ENCODE measurements at places on chromosomes 6 and 20.

DNA sequence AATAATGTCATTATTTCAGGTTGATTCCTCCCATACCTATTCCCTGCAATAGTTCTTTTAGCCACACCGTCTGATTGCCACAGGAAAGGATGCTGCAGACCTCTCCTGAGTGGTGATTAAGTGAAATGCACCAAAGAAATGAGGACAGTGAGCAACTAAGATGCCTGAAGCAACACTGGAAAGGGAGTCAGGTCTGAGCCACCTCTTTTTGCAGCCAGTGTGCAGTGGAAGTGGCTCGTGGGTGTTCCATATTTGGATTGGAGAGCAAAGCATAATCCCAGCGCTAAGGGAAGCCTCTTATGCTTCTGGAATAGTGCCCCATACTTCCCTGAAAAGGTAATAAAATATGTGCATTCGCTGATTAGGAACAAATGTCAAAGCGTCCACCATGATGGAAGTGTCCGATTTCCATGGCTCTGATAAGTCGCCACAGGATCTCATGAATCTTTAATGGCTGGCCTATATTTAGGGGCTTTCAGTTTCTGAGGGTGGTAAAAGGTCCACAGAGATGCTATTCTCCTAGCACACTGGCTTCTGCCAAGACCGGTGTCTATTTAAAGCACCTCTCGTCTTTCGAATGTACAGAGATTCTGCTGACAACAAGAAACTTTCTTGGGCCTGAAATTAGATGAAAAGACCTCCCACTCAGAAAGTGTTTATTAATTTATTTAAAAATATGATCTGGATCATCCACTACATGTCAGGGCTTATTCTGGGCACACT lies 253.9 kb downstream of the SLC24A3 start:
- DNase-seq, result no peak

DNA sequence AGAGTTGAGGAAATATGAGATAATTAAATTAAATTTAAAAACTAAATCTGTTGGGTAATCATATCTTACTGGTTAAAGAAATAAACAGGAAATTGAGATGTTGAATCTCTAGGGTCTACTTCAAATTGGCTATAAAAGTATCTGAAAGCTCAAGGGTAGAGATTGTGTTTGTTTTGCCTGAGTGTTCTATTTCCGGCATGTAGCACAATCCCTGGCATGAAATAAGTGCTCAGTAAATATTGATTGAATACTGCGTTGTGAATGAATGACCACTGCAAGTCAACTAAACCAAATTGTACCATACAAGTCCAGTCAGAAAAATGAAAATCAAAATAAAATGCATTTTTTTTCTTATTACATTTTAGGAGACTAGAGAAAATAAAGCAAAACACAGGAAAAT lies 709.8 kb downstream of the EPM2A start:
- DNase-seq, result no peak

DNA sequence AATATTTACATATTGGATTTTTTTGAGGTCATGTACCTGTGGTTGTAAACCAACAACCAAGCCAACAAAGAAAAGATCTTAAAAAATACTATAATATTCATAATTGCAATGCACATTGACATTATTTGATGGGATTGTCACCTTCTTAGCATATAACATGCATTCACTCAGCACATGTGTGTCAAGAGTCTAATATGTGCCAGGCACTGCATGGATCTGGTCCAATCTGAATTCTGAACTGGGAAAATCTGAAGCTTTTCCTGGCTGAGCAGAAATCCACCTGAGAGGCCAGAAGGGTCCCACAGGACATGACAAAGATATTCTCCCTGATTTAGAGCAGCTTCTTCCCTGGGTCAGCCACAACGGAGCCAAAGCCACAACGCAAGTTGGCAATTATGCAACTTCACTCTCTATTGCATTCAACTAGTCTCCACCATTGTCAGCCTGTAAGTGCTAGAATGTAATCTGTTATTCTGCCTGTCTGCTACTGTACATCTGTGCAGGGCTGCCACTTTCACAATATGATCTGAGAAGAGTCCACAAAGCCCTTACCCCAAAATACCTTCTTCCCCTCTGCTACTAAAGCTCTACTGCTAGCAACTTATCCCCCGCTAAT lies 17.0 kb upstream of the DDO start:
- DNase-seq, result no peak

DNA sequence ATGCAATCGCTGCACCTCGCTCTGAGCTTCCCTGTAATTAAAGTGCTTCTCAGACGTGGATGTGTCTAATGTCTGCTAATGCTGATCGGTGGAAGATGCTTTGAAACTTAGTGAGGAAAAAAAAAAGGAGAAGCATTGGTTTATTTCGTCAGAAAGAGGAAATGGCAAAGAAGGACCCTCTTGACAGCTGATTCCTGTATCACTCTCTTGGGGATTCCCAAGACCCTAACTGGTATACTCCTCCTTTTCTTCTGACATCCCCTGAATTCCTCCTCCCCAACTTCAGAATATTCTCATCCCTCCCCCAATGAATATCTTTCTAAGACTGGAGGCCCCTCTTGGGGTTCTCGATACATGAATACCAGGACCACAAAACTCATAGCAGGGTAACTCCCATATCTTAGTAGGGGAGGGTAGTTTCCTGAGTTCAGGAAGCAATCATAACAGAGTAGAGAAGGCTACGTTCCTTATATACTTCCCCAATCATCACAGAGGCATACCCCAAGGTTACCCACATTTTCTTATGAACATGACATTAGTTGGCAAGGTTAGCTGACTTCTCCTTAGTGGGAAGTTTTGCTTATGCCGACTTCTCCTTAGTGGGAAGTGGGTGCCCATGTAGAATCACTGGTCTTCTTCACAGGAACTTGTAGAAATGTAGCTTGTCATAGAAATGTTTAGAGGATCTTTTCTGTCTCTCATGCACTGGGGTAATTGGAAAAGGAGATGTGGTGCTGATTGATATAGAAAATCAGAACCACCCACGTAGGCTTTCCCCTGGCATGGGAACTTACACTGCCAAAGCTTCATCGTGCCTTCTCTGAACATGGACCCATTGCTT lies 63.8 kb upstream of the ATXN1 start:
- DNase-seq, result no peak

DNA sequence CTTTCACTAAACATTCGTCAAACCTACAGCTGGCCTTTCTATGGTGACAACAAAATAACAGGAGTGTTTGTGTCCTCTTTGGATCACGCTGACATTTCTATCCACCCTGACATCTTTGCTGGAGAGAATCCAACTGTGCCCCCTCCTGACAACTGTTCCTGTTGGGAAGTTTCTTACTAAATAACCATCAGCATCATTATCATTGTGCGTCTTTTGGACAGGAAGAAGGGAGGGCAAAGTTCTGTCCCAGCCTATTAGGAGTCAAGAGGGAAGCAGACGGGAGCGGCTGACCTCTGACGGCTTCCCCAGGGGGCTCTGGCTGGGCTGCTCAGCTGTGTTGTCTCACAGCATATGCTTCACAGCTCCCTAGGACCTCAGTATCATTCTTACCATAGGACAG lies 195.9 kb upstream of the SULF2 start:
- DNase-seq, result no peak

GRCh38 chr6:134727081-134727480 lies 222.8 kb downstream of the ALDH8A1 start:
- no peak for DNase-seq

- DNase-seq, result no peak
These were observed 97.0 kb downstream of the TRERF1 start for GRCh38 chr6:42354702-42355101.

DNA sequence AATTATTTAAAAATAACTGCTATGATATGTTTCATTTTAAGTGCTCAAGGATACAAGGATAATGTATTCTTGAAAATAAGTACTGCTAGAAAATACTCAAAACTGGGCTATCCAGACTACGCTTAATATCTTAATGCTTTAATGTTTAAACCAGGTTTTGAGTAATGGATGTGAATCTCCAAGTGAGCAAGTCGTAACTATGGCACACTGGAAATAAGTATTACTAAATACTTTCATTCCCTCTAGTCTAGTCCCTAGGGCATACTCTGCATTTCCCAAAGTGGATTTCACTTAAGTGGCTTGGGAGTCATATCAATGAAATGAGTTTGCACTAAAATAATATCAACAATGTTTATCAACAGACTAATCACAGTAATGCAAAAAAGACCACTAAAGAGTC lies 48.1 kb downstream of the HMGCLL1 start:
- DNase-seq, result no peak

DNA sequence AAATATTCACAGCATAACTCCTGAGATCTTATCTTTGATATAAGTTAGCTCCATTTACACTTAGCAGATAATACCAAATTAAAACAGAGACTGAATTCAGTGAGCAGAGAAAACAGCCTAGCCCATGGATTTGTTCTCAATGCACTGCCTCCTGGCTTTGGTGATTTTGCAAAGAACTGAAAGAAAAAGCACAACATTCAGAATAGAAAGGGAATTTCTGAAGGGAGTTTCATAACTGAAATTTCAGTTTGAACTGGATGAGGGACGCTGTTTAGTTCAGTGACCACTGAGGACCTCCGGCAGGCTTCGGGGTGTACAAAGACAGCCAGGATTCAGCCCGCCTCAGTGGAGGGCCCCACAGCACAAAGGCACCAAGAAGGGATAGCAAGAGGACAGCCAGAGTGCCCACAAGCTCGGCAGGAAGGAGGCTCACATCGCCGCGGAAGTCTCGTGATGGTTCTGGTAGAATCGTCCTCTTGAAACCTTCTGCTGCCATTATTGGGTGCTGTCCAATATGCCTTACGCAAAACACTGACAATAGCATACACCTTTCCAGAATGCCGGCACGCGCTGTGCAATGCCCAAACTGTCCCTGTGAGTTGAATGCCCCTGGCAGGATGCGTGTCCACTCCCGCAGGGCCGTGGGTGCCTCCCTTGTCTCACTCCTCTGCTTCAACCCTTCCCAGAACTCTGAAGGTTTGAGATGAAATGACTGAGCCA lies 9.7 kb upstream of the IRF4 start:
- no peak for DNase-seq

GRCh38 chr20:2340823-2341222 lies 39.9 kb upstream of the TGM6 start:
- DNase-seq, result no peak

DNA sequence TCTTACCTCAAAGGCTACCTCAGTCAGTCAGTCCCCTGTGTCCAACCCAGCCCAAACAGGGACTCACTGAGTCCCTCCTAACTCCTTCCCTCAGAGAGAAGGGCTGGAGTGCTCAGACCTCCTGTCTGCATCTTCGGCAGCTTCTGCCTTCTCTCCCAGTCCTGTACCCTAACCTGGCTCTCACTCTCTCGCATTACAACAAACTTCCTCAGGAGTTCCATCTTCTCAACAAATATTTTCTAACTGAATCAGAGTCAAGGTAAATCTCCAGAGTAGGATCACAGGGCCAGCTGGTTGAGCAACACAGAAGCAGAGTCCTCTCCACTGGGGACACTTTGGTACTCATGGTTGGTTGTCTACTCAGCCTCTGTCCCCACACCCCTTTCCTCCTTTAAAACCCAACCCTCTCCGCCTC lies 92.3 kb downstream of the MRPL14 start:
- no peak for DNase-seq

DNA sequence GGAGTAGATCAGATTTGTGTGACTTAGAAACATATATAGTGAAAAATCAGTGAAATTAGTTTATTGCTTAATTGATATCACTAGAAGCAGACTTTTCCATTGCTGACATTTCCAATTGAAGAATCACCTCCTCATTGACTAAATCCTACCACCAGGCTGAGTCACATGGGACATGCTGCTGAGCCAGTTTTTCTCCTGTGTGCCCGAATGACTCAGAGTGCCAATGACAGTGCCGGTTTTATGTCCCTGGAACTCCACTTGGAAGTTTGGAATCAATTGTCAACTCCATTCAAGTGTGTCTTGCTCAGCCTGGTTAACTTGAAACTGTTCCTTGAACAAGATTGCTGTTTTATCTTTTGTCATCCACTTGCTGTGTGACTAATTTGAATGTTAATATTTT lies 316.1 kb upstream of the PRDM1 start:
- DNase-seq, result no peak

DNA sequence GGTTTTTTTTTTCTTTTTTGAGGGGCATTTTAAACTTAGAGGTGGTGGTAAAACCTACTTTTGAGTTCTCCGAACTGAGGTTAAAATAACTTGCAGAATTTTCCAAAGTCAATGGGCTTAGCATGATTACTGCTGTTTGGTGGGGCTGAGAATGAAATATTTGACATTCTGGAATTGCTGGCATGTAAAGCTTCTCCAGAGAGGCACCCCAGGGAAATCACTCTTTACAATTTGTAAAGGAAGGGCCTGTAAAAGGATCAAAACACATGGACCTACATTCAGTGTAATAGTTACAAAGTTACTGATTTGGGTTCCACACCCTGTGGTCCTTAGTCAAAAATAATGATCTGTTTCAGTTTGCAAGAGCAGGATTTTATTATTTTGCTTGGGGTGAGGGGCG lies 5.5 kb downstream of the FAM217B start:
- DNase-seq, result no peak

GRCh38 chr20:50058662-50059402 lies 54.1 kb downstream of the UBE2V1 start:
- DNase-seq, result no peak

DNA sequence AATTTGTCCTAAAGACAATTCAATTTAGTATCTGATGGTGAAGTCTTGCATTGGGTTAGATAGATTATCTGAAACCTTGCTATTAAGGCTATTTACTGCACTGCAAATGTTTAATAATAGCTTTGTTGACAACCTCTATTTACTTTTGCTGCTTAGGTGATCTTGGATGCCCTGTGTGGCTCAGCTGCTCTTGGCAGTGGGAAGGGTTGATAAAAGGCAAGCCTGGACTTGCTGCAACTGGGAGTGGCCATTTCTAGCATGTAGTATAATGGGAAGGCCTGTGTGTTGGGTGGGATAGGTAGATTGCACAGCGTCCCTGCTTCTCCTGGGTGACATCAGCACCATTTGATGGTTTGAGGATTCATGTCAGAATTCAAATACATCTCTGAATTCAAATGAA lies 49.1 kb downstream of the ARMC2 start:
- no peak for DNase-seq

- no peak for DNase-seq
These were observed 896.7 kb upstream of the MAP3K7 start for GRCh38 chr6:91483415-91484105.

DNA sequence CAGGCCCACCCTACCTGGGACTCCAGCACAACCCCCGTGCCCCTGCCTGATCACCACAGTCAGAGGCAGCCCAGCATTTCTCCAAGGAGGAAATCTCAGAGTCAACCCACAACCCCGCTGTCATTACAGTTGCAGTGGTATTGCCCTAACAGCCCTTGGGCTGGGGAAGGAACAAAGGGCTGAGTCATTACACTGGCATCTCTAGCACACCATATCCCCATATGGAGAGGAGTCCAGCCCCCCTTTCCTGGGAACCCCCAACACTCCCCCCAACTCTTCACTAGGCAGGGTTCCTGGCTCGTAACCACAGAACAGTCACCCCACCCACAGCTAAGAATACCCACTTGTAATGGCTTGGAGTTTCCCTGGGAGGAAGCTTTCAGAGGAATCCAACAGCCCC lies 149.4 kb upstream of the OGFRL1 start:
- DNase-seq, result no peak
